SK-MEL-5 (cell line): ENCODE measurements at places on chromosomes 2 and 18.

DNA sequence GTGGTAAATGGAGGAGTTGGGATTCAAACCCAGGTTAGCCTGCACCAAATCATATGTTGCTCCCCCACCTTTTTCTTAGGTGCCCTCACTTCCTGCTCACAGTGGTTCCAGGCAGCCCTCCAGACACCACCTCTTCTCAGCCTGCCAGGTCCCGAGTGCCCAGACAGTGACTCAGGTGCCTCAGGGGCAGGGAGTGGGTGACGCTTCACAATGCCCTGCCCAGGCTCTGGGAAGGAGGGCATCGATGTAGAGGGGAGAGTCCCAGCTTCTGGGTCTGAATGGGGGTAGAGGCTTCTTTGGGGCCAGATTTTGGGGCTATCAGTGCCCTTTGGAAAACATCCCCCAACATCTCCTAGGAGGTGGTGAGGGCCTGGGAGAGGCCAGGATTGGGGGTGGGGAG, 5.2 kb upstream of the DNAJB2 start:
- no peak for DNase-seq

- no peak for DNase-seq
These were observed 142.0 kb downstream of the TDRD15 start for GRCh38 chr2:21265752-21266151.

DNA sequence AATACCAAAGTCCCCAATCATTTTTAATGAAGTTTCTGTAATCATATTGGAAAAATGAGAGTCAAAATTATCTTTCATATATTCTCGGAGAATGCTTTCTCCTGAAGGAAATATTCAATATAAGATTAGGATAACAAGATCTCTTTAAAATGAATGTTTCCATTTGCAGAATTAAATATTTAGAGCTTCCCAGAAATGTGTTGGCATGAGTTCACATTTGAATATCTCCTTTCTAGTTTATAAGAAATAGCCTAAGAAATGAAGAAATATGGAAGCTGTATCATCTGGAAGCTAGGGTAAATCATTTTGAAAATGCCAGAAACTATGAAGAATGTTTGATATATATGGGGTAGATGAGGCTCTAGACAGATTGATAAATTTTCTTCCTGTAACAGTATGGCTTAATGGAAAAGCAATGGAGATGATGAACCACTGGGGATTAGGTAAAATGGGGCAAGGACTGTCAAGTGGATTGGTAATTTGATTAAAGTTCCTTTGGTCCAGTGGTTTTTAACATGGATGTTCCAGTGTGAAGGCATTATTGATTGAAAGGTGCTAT, 184.6 kb upstream of the ZNF804A start:
- no peak for DNase-seq

DNA sequence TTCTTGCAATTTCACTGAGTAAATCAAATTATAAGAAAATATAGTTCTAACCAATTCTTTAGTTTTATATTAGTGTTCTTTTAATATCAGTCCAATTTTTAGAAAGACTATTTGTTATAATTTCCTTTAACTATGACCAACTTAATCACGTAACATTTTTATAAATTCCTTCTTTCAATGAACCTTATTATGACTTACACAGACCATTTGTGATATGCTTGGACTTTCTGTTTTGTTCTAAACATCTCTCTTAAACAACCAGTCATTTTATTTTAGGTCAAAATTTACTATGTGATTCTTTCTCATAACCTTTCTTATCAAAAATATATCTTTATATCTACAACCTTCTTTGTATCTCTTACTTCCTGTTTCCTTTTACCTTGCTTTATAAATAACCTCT, 39.5 kb upstream of the DYNAP start:
- DNase-seq: no peak

DNA sequence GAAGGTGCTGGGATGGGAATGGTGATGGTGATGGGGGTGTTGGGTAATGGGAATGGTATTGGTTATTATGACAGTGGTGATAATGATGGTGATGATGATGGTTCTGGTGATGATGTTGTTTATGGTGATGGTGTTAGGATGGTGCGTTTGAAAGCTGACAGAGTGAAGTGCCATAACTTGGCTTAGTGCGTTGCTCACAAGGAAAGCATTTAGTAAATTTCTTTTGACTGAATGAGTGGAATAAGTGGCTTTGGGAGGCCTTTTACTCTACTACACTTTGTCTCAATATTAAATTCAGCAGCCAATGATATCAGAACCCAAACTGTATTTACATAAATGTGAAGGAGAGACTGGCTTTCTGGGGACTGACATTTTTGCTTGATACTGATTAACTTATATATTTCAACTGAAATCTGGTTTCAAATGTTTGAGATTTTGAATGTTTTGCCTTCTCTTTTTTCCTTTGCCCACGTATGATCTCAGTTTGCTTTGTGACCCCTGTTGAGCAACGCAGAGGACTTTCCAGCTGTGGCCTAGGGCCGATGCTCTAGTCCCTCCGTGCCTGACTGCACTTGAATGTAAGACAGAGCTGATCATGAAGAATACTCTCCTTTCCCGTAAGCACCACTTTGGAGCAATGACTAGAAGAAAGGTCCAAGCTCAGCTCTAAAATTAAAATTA, 128.5 kb upstream of the SH3BP4 start:
- DNase-seq: no peak

DNA sequence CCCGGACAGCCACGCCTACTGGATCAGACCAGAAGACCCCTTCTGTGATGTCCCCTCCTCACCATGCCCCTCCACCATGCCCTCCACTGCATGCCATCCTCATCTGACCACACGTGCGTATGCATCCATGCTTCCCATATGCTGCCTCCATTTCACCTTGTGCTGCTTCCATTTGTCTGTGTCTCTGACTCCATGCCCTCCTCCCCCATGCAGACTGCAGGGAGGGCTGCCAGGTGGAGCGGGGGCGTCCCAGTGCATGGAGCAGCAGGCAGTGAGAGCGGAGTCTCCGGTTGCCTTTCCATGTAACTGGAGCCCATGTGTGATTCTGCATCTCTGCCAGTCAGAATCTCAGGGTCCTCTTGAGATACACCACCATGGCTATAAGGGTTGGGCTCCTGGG, 52.6 kb downstream of the COA5 start:
- DNase-seq: no peak

GRCh38 chr2:17442334-17442733, 75.9 kb downstream of the RAD51AP2 start:
- DNase-seq: no peak

DNA sequence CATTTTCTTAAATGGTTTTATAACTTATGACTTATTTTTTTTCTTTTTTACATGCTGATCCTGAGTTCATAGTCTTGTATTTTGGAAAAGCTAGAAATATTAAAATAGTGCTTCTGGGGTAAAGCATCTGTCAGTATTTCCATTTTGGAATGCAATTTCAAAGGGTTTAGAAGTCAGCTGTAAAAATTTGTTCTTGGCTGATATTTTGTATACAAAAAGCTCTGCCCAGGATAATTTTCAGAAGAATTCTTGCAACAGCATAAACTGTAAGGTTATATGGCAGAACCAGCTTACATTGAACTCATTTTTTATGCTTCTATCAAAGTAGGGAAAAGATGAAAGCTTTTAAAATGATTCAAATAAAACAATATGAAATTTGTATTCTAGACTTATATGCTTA, 97.4 kb downstream of the DIS3L2 start:
- no peak for DNase-seq

DNA sequence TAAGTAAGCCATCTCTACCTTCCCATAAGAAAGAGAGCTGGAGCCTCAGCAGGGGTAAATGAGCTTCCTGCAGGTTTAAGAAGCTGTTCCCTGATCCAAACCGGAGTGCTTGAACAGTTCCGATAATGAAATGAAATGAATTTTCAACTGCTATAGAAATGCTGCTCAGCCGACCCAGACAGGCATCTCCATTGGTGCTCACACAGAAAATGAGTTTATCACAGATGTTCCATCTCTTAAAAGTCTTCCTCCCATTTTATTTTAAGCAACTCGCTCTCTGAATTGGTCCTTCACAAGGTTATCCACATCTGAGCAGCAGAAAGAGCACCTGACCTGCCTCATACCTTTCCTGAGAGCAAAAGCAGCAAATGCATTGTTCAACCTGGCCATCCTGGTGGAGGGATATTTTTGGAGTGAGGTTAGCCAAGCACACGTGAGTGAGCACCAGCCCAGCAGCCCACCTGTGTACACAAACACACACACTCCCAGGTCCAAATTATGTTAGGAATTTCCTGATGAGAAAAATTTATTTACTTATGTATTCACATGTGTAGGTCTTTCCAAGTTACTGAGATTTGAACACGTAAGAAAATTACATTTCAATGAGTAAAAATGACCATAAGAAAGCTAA, 42.2 kb upstream of the CCDC68 start:
- DNase-seq: no peak

GRCh38 chr2:60496475-60496874, 57.0 kb downstream of the BCL11A start:
- DNase-seq: no peak

- no peak for DNase-seq
These were observed 559 bp downstream of the HOXD1 start for GRCh38 chr2:176188774-176189680.

DNA sequence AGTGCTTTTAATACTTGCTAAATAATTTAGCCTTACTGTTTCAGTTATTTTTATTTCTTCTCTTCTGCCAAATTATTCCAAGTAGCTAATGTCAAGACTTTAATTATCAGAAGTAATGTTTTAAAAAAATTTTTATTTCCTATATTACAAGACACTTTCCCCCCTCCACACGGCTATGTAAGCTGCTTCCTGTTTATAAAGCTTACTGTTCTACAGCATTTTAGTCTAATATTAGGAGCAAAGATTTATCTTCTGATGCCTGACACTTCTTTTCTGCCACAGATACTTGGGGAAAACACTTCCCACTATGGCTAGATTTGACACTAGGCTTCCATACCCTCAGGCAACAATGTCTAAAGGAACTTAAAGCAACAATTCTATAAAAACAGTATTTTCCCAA, 62.3 kb downstream of the ROCK1 start:
- DNase-seq: no peak
